ENCODE measurements at places on chromosomes 3 and 15.
A peak's percentile ranks its signal among the peaks of the same experiment; 100 is the strongest.

GRCh38 chr3:161049683-161050248 is 55.4 kb downstream of the B3GALNT1 start:
- no peak for DNase-seq

GRCh38 chr3:557972-558371 is 361.4 kb downstream of the CHL1 start:
- DNase-seq = no peak

DNA sequence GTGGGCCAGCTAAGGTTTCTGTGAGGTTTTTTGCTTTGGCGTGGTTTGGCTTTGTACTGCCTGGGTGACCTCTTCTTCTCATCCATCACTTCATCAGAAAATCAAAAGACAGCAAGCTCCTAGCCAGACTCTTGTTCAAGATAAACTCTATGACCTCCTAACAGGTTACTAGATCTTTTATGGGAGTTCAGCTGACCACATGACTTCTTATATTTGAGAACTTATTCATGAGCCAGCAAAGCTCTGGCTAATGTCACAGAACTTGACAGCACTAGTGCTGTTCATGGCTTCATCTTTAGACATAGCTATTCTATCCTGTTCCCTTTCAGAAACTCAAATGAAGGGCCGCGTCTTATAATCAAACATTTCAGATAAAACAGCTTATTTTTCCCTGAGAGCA is 527.1 kb upstream of the GOLIM4 start:
- DNase-seq = no peak

DNA sequence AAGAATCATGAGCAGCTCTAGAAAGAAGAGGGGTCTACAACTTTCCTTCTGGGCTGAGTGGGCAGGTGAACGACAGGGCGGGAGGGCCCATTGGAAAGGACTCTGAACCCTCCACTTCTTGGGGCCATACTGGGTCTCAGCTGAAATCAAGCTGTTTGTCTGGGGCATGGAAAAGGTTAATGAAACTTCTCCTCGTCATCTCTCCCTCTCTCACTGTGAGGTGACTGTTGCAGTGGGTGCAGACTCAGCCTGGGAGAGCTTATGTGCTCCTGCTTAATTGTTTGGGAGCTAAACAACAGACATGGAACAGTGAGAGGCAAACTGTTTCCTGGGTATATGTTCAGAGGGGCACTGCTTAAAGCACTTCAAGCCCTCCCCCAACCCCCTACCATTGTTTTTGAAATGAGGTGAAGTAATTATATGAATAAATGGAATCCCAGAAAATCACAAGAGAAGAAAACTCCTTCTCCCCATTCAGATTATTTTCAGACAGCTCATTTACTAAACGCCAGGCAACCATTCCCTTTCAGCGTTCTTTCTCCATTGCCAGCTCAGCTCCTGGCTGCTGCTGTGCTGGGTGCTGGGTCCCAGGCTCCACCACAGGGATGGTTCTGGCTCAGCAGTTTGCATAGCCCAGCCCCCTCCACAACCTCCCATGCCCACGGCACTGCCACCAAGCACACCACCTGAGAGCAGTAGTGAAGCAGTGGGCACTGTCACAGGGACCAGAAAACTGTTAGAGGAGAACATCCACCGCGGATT is 444.9 kb upstream of the TBL1XR1 start:
- DNase-seq = no peak

DNA sequence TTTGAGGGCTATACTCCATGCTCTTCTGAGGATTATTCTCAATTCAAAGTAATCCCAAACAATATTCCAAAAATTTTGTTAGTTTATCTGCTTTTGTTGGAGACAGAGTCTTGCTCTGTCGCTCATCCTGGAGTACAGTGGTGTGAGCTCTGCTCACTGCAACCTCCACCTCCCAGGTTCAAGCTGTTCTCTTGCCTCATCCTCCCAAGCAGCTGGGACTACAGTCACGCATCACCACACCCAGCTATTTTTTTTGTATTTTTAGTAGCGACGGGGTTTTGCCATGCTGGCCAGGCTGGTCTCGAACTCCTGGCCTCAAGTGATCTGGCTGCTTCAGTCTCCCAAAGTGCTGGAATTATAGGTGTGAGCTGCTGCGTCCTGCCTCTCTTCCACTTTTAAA is 39.1 kb downstream of the MEF2A start:
- DNase-seq = no peak

- no peak for DNase-seq
Observed at GRCh38 chr15:68303134-68303533, 25.6 kb downstream of the FEM1B start.

- DNase-seq = no peak
Observed at GRCh38 chr15:74782259-74783071, 585 bp downstream of the CSK start.

GRCh38 chr3:45688194-45688881 is 858 bp upstream of the SACM1L start:
- DNase-seq = peak; percentile 49

GRCh38 chr15:63492541-63493077 is 11.8 kb upstream of the USP3 start:
- peak; percentile 69 for DNase-seq

DNA sequence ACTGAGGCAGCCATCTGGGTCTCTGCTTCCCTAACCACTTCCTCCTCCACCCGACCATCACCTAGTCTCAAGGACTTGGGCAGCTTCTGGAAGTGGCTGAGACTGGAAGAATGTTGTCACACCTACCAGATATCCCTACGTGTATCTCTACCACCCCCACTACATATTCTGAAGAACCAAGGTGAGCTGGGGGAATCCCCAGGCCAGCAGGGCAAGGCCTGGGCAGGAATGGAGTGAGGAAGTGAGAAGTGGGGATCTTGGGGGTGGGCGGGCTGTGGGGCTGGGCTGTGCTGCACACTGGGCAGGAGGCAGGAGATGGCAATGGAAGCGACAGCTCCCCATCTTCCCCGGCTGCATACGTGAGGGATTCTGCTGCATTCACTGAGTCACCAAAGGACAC is 17.5 kb upstream of the ALDH1A3 start:
- no peak for DNase-seq

- DNase-seq = no peak
Observed at GRCh38 chr3:171108066-171108465, 81.5 kb upstream of the SLC2A2 start.

- DNase-seq = no peak
Observed at GRCh38 chr3:112579232-112579631, 17.4 kb downstream of the SLC35A5 start.

DNA sequence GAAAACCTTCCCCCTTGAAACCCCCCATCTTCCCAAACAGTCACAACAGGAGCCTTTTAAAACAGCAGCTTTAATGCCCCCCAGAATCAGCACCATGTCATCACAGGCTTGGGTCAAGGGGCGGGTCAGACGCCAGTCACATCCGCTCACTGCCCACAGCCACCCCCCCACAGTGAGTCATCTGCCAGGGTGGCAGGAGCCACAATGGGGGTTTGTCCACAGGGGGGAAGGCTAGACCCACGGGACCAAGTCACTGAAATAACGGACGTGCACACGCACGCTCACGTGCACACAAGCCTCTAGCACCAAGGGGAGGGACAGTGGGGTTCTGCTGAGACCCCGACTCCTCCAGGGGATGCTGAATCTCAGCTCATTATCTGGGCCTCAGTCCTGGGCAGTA is 441 bp upstream of the UCN2 start:
- peak; percentile 90 for DNase-seq

DNA sequence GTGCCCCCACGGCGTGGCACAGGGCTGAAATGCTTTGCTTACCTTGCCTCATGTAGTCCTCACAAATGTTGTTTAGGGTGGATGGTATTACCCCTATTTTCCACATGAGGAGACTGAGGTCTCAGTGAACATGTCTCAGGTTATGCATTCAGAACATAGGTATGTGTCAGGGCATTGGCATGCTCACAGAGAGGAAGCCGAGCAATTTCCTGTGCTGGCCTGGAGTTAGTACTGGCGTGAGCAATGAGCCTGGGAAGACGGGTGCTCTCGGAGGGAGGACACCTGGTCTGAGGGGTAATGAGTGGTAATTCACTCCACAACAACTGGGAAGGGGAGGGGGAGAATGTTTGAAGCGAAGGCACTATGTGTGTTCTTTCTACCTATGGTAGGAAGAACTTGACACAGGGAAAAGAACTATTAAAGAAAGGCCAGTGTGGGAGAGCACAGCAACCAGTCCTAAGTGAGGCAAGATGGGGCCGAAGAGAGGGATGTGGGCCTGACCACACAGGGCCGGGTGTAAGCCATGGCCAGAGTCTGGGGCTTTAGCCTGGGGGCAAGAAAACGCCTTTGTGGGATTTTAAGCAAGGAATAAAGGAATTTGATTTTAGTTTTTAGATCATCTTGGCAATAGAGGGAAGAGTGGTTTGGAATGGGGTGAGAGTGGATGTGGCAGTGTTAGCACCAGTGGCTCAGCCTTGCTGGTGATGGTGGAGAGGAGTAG is 4.9 kb upstream of the FAM131A start:
- peak; percentile 90 for DNase-seq

- DNase-seq = peak; percentile 62
Observed at GRCh38 chr3:63349583-63350573, 71.8 kb downstream of the SYNPR start.

GRCh38 chr15:77564938-77565337 is 67.8 kb downstream of the LINGO1 start:
- DNase-seq = no peak

DNA sequence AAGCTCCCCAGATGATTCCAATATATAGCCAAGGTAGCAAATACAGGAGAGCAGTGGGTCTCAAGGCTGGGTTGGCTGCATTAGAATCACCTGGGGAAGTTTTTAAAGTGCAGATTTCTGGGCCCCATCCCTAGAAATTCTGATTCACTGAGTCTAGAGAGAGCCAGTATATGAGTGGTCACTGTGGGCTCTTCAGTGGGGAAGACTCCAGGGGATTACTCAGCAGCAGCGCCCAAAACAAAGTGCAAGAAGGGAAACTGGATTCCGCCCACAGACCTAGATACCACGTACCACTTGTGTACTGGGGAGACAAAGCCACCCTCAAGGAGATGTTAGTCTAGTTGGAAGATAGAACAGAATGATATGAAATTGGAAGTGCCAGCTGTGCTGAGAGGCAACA is 40.0 kb downstream of the NME9 start:
- no peak for DNase-seq

DNA sequence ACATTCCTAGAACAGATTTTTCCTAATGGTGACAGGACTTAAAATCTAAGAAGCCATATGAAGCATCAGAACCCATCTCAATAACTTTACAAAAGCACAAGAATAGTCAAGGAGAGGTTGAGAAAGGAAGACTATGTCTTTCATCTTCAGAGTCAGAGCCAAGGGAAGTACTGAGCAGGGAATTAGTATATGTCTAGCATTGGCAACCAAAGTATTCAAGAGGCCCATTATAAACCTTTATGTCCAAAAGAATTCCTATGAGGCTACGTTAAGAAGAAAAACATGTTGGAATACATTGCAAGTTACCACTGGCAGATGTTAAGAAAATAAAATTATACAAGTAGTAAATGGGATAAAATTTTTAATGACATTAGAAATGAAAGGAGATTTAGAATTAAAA is 150.5 kb downstream of the MAGI1 start:
- DNase-seq = no peak

GRCh38 chr15:100901296-100901695 is 17.9 kb upstream of the LRRK1 start:
- DNase-seq = no peak

GRCh38 chr3:188322135-188322887 is 168.4 kb downstream of the LPP start:
- no peak for DNase-seq

GRCh38 chr3:147411815-147412241 is 2.7 kb downstream of the ZIC1 start:
- no peak for DNase-seq

- peak; percentile 91 for DNase-seq
Observed at GRCh38 chr3:139281522-139282196, 62.2 kb upstream of the MRPS22 start.

DNA sequence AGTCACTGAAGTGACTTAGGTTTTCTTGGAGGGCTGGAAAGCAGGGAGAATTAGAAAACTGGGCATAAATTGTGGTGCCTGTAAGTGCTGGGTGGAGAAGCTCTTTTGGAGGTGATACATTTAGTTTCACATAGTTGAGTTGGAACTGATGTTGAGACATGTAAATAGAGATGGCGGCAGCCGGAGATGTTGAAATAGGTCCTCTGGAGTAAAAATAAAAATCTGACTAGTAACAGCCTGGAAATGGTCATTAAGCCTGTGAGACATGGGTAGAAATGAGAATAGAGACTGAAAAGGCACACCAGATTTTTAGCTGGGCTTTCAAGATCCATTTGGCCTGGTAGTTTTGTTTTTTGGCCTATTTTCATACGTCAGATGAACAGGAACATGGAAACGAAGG is 2.9 kb upstream of the NIT2 start:
- DNase-seq = no peak

DNA sequence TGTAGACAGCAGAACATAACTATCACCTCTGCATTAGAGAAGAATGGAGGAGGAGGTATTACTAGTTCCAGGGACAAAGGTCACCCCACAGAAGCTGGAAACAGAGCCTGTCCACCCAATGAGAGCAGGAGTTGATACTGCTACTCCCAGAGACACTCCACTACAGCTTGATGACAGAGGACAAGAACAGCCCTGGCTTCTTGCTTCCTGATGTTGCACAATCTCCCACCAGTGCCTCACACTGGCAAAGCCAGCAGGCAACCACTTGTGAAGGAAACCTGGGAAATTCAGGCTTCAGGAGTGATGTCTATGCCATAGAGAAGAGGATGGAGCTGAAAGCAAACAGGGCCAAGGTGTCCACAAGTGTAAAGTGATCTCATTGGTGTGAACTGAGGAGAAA is 78.0 kb upstream of the POU1F1 start:
- peak; percentile 37 for DNase-seq

DNA sequence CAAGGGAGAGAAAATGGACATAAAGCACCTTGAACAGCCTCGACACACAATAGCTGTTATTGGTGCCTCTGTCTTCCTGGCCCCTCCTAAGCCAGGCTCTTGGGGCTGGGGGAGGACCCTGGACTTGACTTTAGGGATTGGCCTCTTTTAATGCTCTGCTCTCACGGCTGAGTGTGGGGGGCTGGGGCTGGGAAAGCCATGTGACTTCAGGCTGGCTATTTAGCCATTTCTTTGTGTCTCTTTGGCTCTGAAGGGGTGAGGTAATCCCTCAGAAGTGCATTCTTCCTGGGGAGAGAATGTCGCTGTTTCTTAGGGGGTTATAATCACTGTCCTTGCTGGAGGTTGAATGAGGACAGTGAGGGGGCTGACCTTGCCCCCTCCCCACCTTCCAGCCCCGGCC is 26.2 kb downstream of the MAGEF1 start:
- no peak for DNase-seq

DNA sequence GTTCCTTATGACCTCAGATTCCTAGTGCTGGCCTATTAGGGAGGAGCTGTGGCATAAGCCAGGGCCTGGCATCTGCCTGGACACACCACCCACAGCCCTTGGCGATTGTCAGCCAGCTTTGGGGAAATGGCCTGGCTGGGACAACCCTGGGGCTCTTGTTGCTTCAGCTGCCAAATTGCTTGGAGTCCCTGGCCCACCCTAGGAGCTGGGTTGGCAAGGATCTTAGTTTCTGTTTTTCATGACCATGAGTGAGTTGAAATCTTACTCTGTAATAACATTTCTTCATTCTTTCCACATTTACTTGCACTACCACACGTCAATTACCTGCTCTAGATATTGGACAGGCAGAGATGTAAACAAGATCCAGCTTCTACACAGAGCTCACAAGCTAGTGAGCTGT is 1.9 kb upstream of the MYZAP start:
- DNase-seq = no peak

- no peak for DNase-seq
Observed at GRCh38 chr3:40886660-40887425, 312.5 kb upstream of the CTNNB1 start.

All from foreskin fibroblast (primary cell).